NAMALWA (cell line): ENCODE measurements at places on chromosomes 5 and 9.

DNA sequence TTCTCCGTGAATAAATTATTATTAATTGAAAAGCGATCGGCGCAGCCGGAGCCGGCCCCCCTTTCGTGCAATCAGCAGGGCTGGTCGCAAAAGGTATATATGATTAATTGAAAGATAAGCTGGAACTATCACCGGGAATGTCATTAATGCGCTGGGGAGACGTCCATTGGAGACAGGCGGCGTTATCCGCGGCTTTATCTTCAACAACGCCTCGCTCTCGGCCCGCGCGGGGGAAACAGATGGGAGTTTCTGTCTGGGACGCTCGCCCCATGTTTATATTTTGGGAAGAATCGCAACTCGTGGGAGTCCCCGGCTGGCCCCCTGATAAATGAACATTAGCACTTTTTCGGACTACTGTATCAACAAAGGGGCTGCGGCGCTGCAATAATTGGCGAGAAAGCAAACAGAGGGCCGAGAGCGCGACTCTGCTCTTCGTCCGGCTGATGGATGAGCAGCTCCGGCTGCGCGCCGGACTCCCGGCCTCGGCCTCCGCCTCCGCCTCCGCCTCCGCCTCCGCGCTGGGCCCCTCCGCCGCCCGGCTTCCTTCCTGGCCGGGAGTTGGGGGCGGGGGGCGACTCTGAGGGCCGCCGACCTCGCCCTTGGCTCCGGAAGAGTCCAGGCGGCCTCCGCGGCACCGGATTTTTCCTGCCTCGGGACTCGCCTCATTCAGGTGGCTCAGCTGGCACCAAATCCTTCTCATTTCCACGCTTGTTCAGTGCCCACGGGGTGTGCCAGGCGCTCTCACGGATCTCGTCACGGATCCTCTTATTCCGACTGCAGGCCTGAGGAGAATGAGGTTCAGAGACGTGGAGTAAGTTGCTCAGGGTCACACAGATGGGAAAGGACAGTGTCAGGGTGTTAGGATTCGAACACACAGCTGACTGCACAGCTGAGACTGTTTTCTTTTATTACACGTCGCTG lies 3.6 kb upstream of the NKX2-5 start:
- DNase-seq: no peak

- no peak for DNase-seq
Observed at GRCh38 chr9:71721855-71722254, 46.5 kb downstream of the CEMIP2 start.

DNA sequence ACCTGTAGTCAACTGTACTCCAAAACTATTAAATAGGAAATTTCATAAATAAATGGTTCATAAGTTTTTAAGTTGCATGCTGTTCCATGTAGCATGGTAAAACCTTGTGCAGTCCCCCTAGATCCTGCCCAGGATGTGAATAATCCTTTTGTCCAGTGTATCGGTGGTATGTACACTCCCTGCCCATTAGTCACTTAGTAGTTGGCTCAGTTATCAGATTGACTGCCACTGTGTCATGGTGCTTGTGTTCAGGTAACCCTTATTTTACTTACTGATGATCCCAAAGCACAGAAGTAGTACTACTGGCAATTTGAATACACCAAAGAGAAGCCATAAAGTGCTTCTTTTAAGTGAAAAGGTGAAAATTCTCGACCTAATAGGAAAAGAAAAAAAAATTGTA lies 134.2 kb downstream of the RNF180 start:
- no peak for DNase-seq

DNA sequence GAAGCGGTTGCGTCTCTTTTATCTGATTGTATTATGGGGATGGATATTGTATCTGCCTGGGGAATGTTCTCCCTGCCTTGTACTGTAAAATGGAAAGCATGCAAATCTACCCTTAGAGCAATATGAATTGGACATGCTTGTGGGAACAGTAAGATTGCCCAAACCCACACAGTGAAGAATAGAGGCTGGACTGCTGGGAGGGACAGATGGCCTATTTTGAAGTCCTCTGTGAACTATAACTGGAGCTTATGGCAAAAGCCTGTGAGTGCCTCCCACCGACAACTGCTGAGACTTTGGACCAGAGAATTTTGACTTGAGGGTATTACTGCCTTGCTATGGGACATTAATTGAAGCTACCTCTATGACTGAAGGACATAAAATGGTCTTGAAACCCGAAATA lies 168.9 kb downstream of the ERCC6L2 start:
- no peak for DNase-seq

- no peak for DNase-seq
Observed at GRCh38 chr9:8680658-8681057, 881.1 kb upstream of the DMAC1 start.

- DNase-seq: no peak
Observed at GRCh38 chr9:36100532-36100931, 36.0 kb upstream of the GLIPR2 start.

DNA sequence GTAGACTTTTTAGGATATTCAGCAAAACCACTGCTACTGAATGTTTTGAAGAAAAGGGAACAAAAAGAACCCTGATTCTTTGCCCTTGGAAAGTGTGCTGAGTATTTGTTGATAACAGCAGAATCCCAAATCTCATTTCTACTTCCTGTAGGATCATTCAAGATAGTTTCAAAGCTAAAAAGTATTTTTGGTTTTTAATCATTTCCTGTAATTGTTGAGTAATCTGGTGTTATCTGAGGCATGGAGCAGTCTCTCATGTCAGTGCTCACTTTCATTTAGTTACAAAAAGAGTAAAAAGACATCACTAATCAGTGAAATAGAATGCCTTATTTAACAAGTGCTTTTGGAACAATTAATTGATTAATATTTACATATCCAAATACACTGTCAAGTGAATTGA lies 56.1 kb downstream of the ITGA2 start:
- DNase-seq: no peak
